ENCODE measurements at places on chromosomes 6 and 20.

DNA sequence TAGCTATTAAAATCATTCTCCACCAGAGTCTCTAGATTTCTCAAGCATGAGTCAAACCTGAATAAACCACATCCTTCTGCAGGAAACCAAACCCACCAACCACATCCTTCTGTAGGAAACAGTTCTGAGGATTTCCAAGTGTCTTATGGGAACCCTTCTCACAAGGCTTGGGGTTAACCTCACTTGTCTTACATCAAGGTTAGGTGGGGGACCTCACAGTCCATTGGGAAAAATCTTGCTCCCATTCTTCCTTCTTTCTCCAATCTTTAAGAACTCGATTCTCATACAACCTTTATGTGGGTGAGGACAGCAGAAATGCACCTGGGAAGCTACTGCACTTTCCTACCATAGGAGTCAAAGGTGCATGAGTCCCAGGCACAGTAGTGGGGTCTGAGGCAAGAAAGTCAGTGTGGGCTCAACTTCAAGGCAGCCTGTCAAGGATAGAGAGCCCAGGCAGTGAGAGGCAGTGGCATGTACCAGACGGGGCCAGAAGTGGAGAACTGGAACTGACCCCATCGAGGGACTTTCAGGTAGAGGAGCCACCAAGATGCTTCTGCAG is 114.5 kb downstream of the SLC22A3 start:
- no peak for DNase-seq

GRCh38 chr6:134623401-134623800 is 305.5 kb upstream of the SGK1 start:
- no peak for DNase-seq

GRCh38 chr20:62797671-62798532 is 1.6 kb downstream of the MRGBP start:
- no peak for DNase-seq

DNA sequence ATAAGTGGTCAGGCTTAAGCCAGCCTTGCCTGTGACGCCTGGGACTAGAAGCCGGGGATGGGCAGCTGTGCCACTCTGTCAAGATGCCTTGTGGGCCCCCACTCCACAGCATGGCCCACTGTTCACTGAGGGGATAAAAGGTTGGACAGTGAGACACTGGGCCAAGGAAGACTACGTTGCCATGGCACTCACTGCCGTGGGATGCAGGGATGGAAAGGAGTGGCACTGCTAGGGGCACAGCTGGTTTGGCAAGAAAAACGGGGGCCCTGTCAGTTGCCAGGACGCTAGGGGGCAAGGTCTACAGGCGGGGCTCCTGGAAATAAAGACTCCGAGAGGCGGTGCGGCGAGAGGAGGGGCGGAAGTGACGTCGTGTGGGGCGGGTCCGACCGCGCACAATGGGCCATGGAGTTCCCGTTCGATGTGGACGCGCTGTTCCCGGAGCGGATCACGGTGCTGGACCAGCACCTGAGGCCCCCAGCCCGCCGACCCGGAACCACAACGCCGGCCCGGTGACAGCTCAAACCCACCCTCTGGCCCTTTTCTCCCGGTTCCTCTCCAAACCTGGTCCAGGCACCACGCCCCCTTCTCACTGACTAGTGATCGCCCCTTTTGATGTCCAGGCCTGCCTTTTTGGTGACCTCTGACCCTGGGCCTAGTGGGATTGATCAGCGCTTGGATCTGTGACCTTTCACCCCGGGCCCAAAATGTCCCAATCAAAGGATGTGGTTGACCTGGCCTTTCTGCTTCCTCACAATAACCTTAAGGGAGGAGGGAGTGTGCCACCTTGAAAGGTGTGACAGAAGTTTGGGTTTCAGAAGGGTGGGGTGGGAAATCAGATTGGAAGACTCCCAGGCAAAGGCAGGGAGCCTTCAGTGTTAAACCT is at the start of gene ATAT1:
Gene ATAT1, plus strand, starts transcription at position 391 of the 883 bp plus-strand sequence.
- DNase-seq: peak; percentile 92

DNA sequence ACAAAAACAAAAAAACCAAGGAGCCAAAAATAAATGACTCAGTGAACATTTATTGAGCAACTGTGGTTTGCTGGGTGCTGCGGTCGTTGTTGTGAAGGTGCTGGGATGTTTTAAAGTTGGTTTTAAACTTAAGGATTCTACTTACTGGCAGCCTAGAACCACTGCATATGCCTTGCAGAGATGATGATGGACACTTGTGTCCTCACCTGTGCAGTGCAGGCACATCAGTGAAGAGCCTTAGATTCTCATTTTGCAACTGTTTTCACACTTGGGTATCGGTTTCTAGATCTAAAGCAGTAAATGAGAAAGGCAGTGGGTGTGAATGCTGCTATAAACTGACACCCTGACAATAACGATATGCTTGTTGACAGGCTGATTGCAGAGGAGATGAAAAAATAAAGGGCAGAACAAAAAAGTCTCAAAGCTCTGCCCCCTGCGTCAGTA is 68.8 kb downstream of the UTRN start:
- DNase-seq: no peak

DNA sequence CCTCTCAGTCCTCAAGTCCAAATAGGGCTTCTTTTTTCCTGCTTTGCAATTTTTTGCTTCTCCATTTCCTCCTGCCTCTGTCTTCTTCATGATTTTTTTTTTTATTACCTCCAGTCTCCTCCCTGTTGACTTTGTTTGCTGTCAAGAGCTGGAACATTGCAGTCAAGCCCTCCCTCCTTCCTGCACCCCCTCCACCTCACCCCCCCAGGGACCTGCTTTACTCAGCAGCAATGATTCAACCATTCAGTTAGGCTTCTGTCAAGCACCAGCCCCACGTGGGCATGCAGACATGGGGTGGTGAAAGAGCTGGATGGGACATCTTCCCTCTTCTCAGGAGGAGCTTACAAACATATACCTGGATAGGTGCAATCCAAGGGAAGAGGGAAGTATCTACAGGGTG is 142.4 kb downstream of the LRFN2 start:
- DNase-seq: peak; percentile 75

DNA sequence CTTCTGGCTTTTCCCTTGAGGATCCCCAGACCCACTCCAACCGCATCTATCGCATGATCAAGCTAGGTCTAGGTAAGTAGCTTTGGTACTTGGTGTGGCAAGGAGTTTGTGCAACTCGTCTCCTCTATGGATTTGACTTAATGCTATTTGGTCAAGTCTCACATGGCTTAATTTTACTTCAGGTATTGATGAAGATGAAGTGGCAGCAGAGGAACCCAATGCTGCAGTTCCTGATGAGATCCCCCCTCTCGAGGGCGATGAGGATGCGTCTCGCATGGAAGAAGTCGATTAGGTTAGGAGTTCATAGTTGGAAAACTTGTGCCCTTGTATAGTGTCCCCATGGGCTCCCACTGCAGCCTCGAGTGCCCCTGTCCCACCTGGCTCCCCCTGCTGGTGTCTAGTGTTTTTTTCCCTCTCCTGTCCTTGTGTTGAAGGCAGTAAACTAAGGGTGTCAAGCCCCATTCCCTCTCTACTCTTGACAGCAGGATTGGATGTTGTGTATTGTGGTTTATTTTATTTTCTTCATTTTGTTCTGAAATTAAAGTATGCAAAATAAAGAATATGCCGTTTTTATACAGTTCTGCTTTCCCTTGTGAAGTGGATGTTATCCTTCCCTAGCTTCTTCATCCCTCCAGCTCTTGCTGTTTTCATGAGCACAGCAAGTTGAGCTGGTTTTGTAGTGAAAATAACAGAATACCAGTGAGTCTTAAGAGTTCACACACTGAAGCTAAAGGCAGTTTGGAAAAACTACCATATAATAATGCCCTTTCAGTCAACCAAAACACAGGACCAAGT is 3.8 kb downstream of the SLC35B2 start:
- DNase-seq: peak; percentile 79

DNA sequence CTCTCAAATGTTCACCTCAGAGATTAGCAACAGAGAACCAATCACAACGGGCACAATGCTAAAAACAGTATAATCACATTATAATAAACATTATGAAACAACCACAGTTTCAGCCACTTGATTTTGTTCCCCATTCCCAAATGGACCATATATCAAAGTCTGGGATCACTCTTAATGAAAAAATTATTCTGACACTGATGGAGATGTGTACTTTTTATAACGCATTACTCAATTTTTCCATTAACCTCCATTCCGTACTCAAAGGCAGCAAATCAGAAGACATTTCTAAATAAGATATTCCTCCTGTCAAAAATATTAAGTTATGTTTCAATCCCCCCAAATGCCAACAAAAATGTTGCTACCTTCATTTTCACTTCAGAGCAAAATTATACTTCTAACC is 2.8 kb downstream of the CPNE1 start:
- no peak for DNase-seq

GRCh38 chr6:140677781-140678528 is 1303.5 kb upstream of the CITED2 start:
- no peak for DNase-seq

- DNase-seq: no peak
Observed at GRCh38 chr6:109434456-109434855, 6.0 kb downstream of the PPIL6 start.

DNA sequence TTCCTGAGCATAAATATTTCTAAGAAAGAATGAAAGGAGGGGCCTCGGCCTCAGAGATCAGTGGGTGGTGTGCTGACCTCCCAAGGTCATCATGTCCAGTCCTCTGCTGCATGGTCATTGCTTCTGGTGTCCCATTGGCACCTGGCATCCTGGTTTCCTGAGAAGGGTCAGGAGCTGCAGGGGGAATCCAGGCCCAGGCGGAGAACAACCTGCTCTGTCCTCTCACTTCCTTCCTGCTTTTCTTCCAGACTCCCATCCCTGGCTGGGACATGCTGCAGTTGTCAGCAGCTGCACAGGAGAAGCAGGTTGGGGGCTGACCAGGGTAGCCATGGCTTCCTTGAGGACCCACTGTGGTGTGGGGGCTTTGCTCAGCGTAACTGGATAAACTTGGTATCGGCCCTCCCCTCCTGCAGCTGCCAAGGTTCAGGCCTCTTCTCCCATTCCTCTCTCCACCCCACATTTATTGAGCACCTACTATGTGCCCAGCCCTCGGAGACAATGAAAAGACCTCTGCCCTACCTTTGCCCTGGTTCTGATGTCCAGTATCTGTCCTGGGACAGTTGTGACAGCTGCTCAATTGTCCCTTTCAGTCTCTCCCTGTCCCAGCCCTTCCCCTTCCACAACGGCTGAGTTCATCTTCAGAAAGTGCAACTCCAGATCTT is 155.2 kb downstream of the CEBPB start:
- DNase-seq: no peak

GRCh38 chr20:684676-685319 is 9.2 kb upstream of the SCRT2 start:
- no peak for DNase-seq

DNA sequence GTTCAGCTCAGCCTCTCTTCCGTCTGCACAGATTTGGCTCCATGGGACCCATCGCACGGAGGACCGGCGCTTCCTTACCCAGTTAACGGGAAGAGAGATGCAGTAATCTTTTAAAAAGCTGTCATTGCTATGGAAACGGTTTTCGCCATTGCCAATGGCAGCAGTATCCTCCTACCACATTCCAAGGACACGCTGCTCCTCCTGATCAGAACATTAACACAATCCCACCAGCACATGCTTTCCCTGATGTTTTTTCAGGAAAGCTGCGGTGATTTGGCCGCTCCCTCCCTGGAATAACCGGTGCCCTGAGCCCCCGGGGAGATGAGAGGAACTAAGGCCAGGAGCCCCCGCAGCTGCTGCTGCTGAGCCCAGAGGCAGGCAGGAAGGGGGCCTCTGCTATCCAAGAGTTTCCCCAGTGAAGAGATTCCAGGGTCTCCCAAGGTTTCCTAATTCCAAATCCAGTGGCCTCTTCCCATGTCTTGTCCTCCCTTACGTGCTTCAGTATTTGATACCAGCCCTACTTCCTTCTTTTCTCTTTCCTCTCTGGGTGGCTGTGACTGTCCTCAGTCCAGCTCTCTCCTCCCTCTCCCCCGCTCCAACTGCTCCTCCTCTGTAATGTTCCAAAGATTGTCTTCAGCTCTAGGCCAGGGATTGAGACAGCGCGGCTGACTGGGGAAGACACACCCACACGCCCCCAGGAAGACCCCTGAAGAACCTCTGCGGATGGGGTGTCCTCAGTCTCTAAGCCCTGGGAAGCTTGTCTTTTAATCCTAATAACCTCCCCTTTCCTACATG is 2.6 kb downstream of the BNIP5 start:
- no peak for DNase-seq

Measured in A673 (cell line).